Mammary microvascular endothelial cell (primary cell): ENCODE measurements at places on chromosomes 16 and 17. TPM values are rescaled to one million over a fixed set of nuclear protein-coding genes. Genes with fewer than 3 reads are reported as not detected.

The SECTM1 gene
- total RNA-seq: 5.8 and 7.0 TPM in 2 replicates

The SDK2 gene
- total RNA-seq: not detected in 2 replicates

The TOP3A gene
- total RNA-seq: 24.2 and 53.2 TPM in 2 replicates

The TMEM114 gene
- total RNA-seq: not detected in 2 replicates

The PIK3R6 gene
- total RNA-seq: not detected in 2 replicates

The KRT222 gene
- not detected in 2 replicates for total RNA-seq

The SPATA32 gene
- total RNA-seq: not detected in 2 replicates
